Activated T-cell treated with anti-CD3 and anti-CD28 coated beads for 4 hours (primary cell): ENCODE measurements at places on chromosomes 13 and 19.

GRCh38 chr13:31444266-31444856 is 244.6 kb downstream of the B3GLCT start:
- no peak for DNase-seq

DNA sequence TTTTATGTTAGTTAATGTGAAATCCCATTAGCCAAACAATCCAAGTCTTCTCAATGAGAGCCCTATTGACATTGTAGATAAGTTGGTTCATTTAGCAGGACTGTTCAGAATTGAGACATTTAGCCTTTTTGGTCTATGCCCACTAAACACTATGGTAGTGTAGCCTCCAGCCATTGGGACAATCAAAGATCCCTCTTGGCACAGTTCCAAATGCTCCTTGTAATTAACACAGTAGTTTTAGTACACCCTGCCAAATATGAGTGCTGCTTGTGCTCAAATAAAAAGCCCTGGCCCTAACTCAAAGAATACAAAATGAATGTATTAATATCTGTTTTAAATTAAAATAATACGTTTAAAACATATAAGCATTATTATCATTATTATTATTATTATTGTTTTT is 15.4 kb upstream of the FAM216B start:
- DNase-seq = no peak

DNA sequence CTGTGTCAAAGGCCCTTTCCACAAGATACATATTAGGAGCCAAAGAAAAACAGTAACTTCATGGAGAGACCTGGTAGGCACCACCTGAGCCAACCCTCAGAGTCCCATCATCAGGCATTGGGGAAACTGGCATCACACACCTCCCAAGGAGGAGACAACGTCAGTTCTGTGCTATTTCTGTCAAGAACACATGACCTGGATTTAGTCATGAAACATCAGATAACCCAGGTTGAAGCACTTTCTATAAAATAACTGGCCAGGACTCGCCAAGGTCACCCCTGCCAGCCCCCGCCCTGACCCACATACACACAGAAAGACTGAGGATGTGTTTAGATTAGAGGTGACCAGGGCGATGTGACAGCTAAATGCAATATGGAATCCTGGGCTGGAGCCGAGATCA is 35.6 kb downstream of the COL4A1 start:
- no peak for DNase-seq

GRCh38 chr13:46679369-46680120 is 117.4 kb downstream of the ESD start:
- DNase-seq = no peak

GRCh38 chr13:110319397-110319773 is 12.3 kb downstream of the COL4A2 start:
- no peak for DNase-seq
